Ureter (tissue), 1 donor: ENCODE measurements at places on chromosomes 3 and 15. TPM values are rescaled to one million over a fixed set of nuclear protein-coding genes. Genes with fewer than 3 reads are reported as not detected.

- DNase-seq: no peak
These were observed 13.2 kb downstream of the PLA2G4D start for GRCh38 chr15:42080919-42081830.

DNA sequence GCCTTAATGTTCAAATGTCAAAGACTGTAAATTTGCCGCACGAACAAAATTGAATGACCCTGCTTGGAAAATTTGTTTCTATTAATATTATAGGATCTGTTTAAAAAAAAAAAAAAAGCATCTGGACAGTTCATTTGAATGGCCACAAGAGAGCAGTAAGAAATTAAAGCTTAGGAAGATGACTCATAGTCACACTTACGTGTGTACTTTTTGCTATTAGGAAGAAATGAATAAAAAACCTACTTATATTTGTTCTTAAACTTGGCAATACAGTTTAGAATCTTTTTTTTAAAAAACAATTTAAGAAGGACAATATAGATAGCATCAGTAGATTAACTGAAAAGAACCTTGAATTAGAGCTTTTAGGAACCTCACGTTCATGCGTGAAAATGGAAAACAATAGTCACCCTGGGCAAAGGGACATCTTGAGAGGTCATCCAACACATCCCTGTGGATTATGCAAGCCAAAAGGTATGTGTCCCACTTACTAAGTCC, 621.8 kb downstream of the MECOM start:
- DNase-seq: no peak

DNA sequence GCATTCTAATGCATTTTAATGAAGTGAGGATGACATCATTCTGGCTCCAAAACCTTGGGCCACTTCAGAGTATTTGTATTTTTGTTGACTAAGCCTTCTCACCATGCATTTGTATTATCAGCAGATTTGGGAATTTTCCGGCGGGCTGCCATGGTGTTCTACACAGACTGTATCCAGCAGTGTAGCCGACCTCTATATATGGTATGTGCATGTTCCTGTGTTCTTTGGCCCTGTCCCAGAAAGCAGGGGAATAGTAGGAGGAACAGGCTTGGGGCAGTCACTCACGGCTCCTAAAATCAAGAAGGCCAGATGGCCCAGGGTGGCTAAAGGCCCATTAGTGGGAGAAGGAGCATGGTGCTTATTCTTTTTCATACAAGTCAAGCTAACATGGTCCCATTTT, 80.5 kb downstream of the USF3 start:
- peak; percentile 51 for DNase-seq

- DNase-seq: no peak
These were observed 233.1 kb downstream of the THRB start for GRCh38 chr3:24261521-24261920.

The NAA80 gene
- 10.7 TPM for total RNA-seq

The PTX3 gene
- 2.1 TPM for total RNA-seq
